ENCODE measurements at places on chromosomes 3 and 15. TPM values are rescaled to one million over a fixed set of nuclear protein-coding genes. Genes with fewer than 3 reads are reported as not detected.

The CPN2 gene
- total RNA-seq, result not detected

The SLC12A1 gene
- total RNA-seq, result not detected

The TM6SF1 gene
- total RNA-seq, result 2.0 TPM

The SLC35G2 gene
- 7.6 TPM for total RNA-seq

DNA sequence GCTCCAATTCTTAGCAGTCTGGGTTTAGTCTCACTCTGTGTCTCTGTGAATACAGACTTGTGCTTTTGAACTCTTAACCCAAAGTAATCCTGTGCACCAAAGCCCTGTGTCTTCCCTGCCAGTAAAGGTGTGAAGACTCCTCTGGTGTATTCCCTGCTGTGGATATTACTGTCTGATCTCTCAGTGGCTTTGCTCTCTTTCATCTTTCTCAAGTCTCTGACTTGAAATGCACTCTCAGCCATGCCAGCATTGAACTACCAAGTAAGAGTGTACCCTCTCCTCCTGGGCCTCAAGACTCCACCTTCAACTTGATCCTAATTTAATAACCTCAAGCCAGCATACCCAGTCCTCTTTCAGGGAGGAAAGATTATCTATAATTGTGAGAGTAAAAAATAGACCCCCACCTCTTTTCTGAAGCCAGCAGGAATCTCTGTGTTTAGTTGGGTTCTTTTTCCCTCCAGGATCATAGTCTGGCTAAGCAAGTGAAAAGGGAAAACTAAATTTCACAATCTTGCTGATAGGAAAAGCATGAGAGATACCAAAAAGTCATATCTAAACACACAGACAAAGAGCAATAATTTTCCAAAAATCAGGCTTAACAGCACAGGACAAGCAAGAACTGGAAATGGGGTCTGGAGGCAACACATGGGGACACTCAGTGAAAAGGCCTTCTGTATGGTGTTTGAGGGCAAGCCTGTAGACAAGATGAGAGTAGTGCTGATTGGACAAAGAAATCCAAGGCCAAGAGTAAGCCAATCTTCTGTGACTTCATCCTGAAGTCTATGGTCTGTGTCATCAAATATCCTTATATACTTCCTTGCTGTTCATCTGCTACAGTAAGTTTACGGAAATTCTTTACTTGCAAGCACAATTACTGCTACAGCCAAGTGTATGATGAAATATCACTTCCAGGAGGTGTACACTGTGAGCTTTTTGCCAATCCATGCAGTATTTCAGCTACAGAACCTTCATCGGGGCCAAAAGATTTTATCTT lies 296.1 kb upstream of the TGFBR2 start:
- DNase-seq, result no peak

DNA sequence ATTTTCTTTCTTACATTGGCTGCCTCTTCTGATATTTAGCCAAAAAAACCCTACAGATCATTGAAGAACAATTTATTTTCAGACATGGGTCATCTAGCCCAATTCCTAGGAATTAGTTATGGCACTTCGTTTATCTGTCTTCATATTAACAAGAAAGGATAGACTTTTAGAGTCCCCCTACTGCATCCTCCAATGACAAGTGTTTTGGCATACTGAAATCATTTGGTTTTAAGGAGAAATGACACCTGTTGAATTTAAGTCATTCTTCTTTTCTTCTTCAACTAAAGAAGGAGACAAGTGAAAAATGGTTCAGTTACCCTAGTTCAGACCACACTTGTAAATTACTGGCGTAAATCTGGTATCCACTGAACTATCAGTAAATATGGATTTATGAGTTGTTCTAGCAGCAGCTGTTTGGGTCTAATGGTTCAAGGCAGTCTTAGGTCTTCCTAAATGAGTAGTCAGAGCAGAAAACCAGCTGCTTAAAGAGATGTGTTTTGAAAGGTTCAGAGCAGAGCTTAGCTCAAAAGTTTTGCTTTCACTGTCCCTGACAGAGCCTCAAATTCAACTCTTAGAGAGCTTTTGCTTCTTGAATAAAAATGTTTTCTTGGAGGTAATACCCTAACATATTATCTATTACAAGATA lies 5.6 kb downstream of the VGLL3 start:
- DNase-seq, result no peak

DNA sequence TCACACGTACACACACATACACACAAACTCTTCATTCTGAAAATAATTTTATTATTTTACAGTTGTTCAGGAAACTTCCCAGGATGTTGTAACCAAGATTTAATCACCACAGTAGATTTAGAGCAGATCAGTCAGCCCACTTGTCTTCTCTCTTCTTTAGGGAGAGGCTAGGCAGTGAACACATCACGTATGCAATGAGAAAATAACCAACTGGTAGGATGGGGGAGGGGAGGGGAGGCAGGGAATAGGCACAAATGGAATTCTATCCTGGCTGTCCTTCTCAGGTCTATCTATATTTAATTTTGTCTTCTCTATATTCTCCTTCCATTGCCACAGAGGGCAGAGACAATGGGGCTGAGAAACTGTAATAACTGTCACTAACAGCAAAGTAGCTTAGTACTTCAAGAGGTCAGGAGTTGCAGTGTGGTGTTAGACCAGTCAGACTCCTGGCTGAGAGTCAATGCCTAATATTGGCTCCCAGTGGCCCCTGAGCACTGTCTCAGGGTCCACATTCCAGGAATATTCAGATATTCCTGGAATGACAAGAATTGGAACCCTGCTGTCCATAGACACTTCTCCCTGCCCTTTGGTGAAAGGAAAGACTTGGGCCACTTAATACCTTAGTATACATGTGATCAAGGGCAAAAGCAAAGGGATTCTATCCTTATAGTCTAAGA lies 2.6 kb upstream of the HCLS1 start:
- no peak for DNase-seq

DNA sequence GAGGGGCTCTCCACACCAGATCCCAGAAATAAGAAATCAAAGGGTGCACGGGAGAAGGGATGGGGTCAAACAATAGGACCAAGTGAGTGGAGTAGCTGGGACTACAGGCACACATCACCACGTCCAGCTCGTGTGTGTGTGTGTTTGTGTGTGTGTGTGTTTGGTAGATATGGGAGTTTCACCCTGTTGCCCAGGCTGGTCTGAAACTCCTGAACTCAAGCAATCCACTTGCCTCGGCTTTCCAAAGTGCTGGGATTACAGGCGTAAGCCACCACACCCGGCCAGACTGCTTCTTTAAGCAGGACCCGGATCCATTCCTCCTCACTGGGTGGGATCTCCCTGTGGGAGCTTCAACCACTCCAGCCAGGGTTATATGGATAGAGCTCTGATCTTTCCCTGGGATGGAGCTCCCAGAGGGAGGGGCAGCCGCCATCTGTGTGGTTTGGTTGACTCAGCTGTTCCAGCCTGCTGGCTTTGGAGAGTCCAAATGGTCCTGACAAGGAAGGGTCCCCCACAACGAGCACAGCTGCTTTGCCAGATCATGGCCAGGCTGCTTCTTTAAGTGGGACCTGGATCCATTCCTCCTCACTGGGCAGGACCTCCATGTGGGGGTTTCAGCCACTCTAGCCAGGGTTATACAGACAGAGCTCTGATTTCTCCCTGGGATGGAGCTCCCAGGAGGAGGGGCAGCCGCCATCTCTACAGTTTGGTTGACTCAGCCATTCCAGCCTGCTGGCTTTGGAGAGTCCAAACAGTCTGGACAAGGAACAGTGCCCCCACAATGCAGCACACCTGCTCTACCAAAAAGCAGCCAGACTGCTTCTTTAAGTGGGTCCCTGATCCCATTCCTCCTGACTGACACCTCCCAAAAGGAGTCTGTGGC lies 9.1 kb upstream of the AVEN start:
- no peak for DNase-seq

DNA sequence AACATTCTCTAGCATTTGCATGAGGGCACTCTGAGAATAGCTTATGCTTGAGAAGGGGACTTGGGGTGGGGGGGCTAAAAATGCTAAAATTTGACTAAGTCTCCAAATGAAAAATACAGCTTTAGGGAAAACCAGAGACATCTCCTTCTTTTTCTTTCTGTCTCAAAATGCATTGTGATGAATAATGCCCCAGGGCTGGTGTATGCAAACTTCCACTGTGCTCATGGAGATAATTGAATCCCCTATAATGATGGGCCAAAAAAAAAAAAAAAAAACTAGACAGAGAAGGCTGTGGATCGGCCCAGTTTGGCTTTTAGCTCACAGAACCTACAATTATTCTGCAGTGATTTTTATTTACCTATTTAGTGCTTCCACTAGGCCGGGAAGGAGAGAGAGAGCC lies 147.9 kb upstream of the RORA start:
- no peak for DNase-seq

DNA sequence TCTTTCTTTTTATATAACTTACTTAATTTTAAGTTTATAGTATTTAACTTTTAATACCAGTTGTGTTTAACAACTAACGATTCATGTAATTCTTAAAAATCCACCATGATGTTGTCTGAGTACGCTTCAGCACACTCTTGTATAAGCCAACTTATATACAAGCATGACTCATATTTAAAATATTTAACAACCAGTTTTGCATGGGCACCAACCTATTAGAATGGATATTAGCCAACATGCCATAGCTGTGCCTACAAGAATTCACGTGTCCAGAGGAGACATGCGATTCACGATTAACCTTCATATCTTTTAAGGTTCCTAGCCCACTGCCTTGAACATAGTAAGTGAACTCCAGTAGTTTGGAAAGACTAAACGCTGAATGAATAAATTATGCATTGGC lies 1023.2 kb downstream of the TBL1XR1 start:
- DNase-seq, result no peak

DNA sequence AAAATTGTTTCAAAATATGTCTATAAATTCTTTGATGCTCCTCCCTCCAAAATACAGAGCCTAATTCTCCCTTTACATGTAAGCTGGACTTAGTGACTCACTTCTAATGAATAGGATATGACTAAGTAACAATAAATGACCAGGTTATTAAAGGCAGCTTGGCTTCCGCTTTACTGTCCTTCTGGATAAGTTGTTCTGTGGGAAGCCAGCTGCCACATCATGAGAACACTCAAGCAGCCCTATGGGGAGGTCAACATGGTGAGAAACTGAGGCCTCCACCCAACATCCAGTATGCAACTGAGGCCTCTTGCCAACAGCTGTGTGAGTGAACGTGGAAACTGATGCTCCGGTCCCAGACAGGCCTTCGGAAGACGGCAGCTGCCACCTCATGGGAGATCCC lies 247.3 kb upstream of the CHRM5 start:
- DNase-seq, result no peak

- DNase-seq, result no peak
Observed at GRCh38 chr3:54104084-54104483, 18.3 kb upstream of the CACNA2D3 start.

All from epithelial cell of proximal tubule (primary cell).